ENCODE measurements at places on chromosomes 2 and 18.

DNA sequence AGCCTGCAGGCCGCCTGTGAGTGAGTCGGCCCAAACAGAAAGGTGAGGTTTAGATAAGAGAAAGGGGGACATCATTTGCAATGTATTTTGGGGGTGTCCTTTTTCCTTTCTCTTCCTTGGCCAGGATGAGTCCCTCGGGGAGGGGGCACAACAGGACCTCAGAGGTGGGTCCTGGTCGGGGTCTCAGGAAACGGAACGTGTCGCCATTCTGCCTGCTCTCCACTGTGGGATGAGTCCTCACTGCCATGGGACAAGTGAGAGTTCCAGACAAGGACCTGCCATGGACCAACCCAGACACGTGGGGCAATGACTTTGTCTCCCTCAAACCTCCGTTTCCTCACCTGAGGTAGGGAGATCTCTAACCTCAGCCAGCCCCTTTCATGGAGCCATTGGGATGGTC lies 67.9 kb upstream of the TAF1B start:
- DNase-seq: peak; percentile 48

DNA sequence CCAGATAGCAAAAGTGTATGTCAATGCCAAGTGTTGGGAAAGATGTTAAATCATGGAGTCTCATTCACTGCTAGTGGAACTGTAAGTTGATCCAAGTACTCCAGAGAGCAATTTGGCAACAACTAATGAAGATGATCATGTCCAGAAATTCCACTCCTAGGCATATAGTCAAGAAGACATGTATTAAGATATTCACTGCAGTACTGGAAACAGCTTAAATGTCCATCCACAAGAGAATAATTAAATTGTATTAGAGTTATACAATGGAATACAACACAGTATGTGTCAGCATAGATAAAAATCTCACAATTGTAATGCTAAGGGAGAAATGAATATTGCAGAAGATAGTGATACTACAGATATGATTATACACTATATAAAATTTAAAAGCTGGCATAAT lies 15.2 kb upstream of the LBH start:
- no peak for DNase-seq

DNA sequence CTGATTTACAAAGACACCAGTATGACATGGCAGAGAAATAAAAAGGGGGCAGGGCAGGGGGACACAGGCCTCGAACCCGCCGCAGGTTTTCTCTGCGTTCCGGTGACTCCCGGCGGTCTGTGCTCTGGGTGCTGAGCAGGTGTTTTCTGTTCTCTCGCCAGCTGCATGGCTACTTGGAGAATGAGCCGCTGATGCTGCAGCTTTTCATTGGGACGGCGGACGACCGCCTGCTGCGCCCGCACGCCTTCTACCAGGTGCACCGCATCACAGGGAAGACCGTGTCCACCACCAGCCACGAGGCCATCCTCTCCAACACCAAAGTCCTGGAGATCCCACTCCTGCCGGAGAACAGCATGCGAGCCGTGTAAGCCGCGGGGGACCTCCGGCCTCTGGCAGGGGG lies 52.9 kb downstream of the NFATC1 start:
- no peak for DNase-seq

GRCh38 chr2:96594691-96595152 lies 43.4 kb downstream of the KANSL3 start:
- DNase-seq: no peak

GRCh38 chr18:60892441-60892840 lies 440.8 kb upstream of the CDH20 start:
- no peak for DNase-seq

DNA sequence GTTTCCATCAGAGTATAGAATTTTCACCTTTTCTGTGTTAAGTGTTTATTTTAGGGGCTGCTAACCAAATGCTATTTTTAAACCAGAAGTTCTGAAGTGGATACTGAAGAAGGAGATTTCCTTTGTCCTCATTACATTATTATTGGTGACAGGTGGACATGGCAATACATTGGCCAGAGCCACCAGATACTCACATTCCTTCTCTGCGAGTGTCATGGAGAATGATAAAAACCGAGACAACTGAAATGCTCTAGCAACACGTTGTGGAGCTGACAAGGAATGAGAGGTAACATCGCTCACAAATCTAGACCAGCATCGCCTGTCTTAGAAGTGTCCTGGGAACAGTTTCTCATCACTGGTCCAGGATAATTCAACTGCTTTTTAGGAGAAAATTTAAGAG lies 241.2 kb downstream of the IRS1 start:
- DNase-seq: no peak

- no peak for DNase-seq
Observed at GRCh38 chr2:191544461-191545062, 133.4 kb upstream of the NABP1 start.

DNA sequence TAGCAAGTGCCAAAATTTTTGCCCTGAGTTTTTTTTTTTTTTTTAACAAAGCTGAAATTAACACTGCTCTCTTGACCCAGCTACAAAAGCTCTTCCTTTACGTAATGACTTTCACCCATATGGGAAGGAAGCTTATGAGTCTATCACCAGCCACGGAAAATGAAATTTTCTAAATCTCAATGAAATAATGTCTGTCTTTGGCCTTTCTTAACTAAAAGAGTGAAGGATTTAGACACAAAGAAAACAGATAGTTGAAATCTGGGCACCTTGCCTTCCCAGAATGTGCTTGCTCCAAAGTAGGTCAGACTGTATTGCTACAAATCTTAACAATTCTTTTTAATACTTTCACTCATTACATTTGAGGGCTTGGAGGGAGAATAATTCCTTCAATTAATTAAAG lies 180.8 kb upstream of the MGAT5 start:
- DNase-seq: no peak

GRCh38 chr2:236570081-236570868 lies 650 bp downstream of the ACKR3 start:
- DNase-seq: no peak

GRCh38 chr2:41668529-41668928 lies 379.3 kb upstream of the PKDCC start:
- DNase-seq: no peak

DNA sequence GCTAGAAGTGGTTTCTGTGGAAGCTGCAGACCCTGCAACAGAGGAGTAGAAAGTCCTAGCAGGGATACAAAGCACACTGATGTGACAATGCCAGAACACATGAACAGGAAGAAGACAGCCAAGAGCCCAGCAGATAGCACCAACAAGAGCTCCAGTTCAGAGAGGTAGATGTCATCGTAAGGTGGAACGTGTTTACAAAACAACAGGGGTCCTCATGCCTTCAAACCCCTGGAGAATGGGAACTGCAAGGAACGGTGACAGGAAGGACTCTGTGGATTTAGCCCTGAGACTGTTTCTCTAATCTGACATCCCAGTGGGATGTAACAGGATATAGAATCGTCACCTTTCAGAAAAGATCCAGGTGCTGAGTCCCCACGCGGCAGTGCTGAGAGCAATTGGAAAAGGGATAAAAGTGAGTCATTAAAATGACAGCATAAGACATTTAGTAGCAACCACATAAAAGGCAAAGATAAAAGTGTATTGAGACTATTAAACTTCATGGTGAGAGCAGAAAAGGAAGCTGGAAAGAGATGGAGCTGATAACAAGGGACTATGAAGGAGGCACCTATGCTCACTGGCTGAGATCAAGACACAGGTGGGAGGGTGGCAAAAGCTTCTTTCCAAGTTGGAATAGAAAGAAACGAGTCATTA lies 195.2 kb downstream of the FBXO15 start:
- no peak for DNase-seq

DNA sequence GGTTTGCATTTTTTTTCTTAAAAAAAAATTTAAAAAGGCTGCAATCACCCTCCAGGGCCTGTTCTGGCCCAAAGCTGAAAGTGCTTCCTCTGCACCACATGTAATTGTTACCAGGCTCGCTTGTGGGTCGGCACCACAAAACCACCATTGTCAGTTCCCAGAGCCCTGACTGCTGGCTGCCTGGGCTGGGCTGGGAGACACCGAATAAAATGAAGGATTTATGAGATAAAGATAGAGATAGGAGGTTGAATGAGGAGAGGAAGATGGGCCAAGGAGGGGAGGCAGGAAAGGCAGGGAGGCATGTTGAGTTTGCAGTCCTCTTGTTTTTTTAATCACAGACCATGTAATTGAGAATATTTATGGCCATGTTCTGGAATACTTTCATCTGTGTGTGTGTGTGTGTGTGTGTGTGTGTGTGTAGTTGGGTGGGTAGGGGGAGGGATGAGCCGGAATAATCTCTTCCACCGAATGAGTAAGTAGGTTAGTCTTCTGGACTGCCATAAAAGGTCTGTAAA lies 14.7 kb downstream of the NRP2 start:
- DNase-seq: no peak

DNA sequence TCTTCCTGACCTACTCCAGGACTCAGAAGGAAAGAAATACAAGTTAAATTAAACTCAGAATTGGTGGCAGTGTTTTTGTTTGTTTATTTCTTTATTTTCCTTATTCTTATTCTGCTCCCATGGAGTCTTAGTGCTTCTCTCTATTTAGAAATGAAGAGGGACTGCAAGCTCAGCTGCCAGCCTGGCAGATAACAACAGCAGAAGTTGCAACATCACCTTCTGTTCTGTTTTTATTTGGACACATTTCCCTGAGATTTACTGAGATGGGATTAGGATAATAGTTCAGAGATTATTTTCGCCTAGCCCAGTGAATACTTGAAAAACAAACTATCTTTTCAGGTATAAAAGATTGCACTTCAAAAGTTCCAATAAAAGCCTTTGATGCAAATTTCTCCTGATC lies 70.4 kb upstream of the DTNA start:
- DNase-seq: no peak
